ENCODE measurements at places on chromosomes 2 and 18.

DNA sequence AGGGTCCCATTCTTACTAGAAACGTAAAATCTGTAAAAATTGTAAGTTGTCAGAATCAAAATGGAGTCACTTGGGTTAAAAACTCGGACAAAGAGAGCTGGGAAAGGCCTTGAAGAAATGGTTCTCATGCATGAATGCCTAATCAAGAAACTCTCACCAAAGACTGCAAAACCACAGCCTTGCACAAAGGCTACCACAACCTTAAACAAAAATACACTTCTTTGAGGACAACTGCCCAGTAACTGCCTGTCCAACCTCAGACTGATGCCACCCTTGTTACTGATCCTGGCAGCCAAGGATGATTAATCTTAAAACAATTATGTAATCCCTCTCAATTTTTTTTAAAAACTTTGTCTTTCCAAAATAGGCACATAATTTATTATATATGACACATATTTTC lies 299.3 kb downstream of the CCDC85A start:
- DNase-seq, result no peak

- DNase-seq, result no peak
Observed at GRCh38 chr2:110766291-110766690, 33.9 kb downstream of the ACOXL start.

- DNase-seq, result no peak
Observed at GRCh38 chr18:33928231-33928630, 296.5 kb downstream of the NOL4 start.

DNA sequence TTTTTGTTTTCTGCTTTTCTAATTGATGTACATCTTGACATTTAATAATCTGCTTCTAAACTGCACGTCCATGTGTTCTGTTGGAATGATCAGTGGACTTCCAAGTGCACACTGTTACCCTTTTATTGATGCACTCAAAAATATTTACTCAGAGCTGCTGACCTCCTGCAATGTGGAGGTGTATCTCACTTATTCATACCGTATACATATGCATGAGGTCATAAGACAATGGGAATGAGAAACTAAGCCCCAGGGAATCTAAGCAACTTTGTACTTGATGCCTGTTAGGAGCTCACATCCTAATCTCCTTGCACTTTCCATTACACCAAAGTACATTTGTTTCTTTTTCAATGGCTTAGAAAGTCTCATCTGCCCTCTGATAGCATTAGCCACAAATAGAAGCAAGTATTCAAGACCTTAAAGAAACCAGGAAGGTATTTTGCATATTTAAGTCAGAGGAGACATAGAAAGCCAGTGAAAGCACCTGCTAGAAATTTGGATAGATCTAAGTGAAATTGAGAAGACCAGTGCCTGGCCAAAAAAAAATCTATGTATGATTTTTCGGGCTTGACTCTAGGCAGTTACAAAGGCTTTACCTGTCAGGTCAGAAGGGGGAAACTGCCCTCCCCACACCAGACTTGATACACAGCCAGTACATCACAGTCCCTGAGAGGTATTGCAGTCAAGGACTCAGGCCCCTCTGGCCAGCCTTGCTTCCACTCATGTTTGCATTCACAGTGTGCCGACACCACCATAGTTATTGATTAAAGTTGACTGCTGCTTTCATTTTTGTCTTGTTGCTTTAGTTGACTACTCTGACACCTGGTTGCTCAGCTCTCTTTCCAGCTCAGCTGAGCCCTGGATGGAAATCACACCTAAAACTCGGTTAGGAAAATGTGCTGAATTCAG lies 391.7 kb upstream of the CYRIA start:
- no peak for DNase-seq

GRCh38 chr2:54599326-54599710 lies 124.1 kb upstream of the EML6 start:
- DNase-seq, result no peak

GRCh38 chr18:35049111-35050027 lies 8.2 kb downstream of the MAPRE2 start:
- no peak for DNase-seq

DNA sequence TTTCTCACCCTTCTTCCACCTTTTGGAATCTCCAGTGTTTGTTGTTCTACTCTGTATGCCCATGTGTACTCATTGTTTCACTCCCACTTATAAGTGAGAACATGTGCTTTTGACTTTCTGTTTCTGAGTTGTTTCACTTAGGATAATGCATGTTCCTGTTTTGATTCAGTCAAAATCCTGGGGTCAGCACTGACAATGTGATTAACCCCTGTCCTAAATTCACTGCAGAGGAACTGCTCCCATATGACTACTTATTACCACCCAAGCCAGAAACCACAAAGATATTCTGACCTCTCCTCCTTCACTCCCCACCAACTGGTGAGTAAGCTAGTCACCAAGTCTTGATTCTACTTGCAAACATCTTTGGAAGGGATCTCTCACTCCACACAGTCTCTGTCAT lies 251.4 kb upstream of the TCF4 start:
- no peak for DNase-seq

- no peak for DNase-seq
Observed at GRCh38 chr18:36181441-36181840, 5.9 kb upstream of the MOCOS start.

- no peak for DNase-seq
Observed at GRCh38 chr2:120491111-120491625, 145.2 kb downstream of the INHBB start.

GRCh38 chr18:38670486-38670885 lies 1104.9 kb upstream of the CELF4 start:
- no peak for DNase-seq

DNA sequence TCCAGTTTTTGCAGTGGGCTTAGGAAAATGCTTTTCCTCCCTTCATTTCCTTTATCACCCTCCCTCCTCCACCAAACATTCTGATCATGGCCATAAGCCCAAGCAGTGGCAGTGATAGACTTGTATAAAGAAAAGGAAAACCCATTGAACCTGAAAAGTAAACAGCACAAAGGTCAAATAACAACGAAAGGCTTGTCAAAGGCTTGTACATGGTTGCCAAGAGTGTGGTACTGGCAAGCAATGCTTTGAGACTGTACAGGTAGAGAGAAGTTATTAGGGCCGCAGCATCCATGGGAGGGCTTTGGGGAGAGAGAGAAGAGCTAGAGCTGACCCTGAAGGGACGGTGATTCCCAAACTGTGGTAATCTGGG lies 2.1 kb upstream of the VWA3B start:
- no peak for DNase-seq

DNA sequence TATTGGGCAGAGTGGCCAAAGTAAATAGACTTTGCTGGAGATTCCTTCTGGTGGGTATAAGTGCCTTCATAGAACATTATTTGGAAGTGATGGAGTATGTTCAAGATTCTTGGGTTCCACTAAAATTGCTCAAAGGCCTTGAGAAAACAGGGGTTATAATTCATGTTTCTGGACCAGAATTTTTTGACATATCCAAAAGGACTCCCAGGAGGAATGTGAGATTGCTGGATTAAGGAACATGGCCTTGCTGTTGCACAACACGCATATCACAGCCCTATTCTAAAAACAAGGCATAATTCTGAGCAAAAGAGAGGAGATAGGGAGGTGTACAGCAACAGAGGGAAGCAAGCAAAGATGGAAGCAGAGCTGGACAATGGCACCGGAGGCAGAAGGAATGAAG lies 111.7 kb upstream of the TNP1 start:
- no peak for DNase-seq

DNA sequence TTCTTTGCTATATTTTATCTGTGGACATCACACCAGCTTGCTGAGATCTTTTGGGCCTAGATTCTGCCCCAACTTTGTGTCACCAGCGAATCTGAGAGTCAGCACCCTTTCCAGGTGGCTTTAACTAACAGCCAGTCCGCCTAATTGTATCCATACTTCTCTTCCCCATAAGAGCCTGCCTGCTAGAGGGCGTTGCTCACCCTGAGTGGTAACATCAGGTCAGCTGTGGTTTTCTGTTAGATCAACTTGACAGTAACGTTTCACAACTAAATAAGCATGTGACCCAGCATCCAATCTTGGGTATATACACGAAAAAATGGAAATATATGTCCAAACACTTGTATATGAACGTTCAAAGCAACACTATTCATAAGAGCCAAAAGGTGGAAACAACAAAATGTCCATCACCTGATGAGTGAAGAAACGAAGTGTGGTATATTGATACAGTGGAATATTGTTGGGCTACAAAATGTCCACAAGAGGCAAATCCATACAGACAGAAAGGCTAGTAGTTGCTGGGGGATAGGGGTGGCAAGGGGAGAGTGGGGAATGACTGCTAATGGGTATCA lies 24.9 kb downstream of the EFHD1 start:
- no peak for DNase-seq

DNA sequence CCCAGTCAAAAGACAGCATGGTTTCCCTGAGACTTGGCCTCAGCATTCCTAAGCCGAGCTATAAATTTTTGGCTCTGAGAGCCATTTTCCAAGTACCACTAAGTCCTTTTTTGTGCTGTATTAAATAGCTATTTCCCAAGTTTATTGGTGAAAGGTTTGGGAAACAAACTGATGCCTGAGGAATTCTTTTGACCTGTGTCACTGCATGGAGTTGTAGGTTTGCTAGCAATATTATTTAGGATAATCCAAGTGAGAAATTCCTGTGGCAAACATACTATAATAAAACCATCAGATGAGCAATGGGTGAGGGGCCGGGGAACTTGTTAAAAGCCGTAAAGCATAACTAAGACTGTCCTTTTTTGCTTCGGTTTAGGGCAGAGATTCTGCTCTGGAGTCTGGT lies 28.4 kb downstream of the ARHGAP28 start:
- DNase-seq, result no peak

- no peak for DNase-seq
Observed at GRCh38 chr18:56483386-56483785, 155.0 kb downstream of the TXNL1 start.

DNA sequence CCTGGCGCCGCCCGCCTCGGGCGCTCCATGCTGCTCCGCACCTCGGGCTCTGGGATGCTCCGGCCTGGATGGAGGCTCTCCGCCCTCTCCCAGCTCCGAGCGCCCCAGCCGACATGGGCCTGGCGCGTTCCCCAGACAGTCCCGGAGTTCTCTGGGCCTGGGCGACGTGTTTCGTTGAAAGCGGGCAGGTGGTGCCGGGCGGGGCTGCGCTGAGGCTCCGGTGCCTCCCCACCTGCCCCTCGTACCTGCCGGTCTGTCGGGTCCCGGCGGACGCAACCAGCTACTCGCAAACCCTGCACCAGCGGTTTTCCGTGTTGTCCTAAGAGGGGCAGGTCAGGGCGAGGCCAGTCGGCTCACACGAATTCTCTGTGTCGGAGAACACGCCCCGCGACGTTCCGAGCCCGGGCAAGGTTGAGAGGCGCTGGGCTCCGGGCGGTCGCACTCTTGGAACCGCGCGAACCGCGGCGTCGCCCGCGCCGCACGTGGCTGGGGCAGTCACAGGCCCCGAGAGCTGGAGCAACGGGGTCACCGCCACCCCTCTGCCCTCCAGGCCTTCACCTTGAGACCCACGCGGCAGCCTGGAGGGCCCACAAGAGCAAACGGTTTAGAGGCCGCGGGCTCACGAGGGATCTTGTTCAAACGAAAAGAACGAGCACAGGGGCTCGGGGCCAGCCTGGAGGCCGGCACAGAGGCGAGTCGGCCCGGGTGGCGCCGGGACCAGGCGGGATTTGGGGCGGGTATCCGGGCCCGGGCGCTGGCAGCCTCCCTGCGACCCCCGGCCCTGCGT lies 4.2 kb upstream of the SIX2 start:
- no peak for DNase-seq

DNA sequence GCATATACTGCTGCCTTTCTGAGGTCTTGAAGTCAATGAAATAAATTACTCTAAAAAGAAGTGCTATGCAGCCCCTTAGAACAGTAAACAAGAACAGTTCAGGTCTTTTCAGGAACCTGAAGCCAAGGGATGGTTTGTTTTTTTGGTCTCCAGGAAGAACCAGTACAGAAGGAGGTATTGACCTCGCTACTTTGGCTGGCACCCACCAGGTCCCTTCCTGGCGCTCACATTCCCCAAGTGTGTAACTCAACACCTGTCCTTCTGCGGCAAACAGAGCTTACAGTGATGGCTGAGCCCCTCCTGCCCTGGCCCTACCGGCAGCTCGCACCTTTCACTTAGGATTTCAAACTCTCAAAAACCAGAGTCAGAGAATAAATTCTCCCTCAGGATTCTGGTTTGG lies 51.9 kb downstream of the SETBP1 start:
- no peak for DNase-seq

DNA sequence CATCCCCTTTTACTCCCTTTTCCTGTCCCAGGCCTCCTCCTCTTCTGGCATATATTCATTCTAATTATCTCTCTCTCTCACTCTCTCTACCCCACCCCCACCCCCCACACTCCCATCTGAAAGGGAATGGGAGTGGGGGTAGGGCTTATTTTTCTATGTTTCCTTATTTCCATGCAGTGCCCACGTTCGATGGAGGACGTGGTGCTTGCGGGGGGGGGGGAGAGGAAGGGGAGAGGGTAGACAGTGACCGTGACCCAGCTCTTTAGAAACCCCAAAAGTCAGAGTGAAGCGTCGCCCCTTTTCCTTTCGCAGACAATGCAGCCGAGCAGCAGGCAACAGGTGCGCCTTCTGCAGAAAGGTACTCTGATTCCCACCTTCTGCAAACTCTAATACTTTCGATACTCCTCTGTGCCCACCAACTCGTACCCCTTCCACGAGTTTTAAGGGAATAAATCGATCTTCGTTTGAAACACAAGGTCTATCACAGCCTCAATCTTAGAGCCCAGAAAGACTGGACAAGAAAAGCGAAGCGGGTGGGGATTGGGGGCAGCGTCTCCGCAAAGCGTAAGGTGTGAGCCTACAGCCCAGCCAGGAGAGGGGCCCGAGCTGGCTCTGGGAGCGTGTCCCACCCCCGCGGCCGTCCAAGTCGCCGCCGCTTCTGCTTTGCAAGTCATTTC lies 891 bp upstream of the NR4A2 start:
- peak; percentile 31 for DNase-seq

GRCh38 chr2:1648241-1649102 lies 95.8 kb downstream of the PXDN start:
- DNase-seq, result no peak

DNA sequence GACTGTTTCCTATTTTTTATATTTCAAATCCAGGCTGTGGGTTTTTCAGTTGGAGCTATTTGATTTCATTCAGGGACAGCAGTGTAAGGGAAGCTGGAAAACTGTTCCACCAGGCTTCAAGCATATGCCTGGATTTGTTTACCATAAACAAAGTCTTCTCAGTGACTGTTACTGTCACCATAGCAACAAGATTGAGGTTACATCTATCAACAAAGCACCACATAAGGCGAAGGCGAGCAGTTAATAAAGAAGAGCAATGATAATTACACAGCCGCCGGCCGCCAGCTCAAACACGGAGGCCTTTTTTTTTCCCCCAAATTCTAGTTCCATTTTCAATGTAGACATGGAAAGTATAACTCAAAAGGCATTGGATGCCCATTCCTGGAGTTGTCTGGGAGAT lies 553.7 kb upstream of the SYT4 start:
- DNase-seq, result no peak

GRCh38 chr18:69031571-69031970 lies 233.7 kb downstream of the CCDC102B start:
- DNase-seq, result no peak

GRCh38 chr2:137369106-137369505 lies 595.2 kb upstream of the HNMT start:
- DNase-seq, result no peak
